CD4-positive, alpha-beta T cell treated with Interleukin-6 at 100 ng/mL for 8 hours (primary cell): ENCODE measurements at places on chromosomes 7 and 10.

- DNase-seq = no peak
Measured at GRCh38 chr7:30965883-30966282, 2.1 kb downstream of the GHRHR start.

DNA sequence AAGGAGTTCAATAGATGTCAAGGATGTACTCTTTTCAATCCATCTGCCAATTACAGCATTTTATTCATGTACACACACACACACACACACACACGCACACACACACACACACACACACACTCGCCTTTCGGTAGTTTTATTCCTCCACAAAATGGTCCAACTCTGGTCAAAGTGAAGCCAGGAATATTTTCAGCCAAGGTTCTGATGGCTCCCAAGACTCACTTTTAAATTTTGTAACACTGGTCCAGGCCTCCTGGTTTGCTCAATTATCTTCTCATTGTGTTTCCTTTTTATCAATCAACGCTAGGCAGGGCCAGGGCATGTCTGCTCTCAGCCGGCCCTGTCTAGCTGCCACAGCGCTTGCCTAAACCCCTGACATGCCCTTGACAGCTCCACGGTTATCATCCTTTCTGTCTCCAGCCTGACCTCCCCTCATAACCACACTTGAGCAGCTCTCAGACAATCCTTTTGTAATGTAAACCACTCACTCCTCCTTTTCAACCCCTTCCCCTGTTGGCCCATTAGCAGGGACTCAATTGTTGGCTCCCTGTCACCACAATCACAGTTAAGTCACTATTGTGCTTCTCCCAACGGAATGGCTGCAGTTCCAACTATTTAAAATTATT, 115.1 kb downstream of the ICA1 start:
- DNase-seq = no peak

GRCh38 chr7:65892835-65893234, 20.0 kb downstream of the VKORC1L1 start:
- DNase-seq = no peak

DNA sequence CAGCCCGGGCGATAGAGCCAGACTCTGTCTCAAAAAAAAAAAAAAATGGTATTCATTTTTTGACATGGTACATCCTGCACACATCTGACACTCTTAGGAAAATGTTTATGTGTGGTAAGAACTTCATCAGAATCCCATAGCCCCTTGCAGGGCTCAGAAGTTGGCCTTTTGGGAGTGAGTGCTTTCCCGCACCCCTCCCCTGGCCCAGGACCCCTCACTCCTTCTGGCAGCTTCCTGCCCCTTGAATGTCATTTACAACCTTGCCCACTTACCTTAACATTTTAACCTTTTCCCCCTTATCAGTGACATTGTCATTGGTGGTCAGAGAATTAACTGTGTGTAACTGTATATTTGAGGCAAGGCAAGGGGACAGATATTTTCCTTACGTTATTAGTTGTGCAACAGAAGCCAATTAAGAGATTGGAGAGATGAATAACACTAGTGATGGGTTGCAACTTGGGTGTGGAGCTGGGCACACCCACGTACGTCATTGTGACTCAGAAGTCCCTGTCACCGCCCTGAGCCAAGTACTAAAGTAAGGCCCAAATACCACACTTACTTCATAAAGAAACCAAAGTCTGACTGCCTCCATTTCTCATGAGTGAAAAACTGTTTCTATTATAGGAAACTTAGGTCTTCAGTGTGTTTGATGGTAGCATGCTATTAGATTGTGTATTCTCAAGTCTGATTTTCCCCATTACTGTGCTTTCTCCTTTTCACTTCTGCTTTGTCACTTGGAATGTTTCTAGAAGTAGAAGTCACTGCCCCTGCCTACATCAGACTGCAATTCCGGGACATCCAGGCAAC, 31.6 kb downstream of the OGDH start:
- peak; percentile 78 for DNase-seq

GRCh38 chr7:133705596-133705995, 421.5 kb upstream of the LRGUK start:
- no peak for DNase-seq

DNA sequence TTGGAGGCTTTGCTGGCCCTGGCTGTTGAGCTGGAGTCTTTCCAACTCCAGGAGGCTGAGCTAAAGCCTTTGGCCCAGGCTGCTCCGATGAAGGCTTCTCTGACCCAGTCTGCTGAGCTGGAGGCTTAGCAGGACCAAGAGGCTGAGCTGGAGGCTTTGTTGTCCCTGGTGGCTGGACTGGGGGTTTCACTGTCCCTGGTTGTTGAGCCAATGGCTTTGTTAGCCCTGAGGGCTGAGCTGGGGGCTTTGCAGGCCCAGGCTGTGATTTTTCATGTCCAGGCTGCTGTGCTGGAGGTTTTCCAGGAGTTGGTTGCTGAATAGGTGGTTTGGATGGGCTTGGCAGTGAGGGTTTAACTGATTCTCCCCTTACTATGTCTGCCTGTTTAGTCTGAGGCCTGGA, 7.3 kb downstream of the PCLO start:
- DNase-seq = no peak
